Central memory CD4-positive, alpha-beta T cell (primary cell): ENCODE measurements at places on chromosomes 13 and 19.

DNA sequence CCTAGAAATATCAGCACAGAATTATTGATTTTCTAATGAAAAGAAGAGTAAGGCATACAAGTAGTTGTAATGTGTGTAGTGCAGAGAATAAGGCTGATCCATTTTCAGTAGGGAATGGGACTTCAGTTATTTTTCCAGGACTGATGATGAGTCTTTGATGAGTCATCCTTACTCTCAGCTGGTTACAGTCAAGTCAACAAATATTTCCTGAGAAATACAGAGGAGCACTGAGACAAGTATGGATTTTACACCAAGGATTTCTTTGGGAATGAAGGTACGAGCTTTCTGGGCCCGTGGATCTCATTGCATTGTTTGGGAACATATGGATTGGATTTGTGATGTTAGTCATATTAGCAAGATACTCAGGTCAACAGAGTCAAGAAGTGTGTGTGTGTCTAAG, 502.7 kb downstream of the FGF9 start:
- no peak for DNase-seq

DNA sequence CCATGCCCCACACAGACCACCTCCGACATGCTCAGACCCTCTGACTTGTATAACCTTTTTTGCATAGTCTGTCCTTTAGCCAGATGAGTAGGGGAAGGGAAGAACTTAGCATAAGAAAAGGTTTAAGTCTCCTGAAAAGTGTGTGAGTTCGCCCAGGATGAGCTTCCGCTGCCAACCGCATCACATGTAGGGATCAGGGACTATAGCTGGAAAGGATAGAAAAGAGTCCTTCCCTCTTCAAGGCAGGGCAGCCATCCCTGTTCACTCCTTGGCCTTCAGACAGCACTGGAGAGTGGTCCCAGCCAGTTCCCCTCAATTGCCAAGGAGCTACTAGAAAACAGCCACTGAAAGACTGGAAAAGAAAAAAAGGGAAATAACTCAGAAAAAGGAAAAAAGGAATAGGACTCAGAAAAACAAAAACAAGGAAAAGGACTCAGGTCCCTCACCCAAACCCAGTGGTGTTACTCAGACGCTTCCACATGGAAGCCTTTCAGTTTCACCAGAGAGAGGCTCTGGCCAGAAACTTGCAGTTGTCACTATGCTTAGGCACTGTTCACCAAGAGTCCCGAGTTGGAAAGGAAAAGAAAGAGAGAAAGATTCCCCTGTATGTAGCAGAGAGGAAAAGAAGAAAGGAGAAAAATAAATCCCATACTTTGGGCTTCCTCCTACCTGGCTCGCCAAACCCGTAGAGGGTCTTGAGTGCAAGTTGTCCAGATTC, 5.6 kb upstream of the TM9SF2 start:
- no peak for DNase-seq

DNA sequence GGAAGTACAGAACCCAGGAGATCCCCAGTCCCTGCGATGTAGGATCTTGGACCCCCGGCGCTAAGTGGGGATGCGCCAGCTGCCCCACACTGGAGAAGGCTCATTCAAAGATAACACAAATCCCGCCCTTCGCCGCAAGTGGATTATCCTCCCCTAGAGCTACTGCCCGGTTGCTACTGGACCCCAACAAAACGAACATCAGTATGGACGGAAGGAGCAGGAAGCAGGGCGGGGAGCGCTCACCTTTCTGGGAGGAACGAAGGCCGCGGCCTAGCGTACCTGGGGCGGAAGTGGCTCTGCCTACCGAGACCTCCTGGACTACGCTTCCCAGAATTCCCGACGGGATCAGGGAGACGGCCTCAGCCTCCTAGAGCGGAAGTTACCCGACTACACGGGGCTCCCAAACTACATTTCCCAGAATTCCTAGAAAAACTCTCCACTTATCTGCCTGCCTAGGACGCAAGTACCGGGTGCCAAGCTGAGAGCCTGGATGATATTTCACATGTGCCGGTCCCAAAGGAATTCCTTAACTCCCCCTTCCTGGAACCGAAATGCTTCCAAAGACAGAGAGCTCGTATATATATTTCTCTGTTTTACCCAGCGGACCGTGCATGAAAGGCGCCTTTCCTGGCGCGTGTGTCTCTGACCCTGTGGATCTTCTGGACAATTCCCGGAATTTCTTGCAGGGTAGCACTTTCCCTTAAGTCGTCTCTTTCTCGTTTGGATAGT, at the start of gene ZNF112:
Gene ZNF112 (minus strand): TSS at position 298 of the 729 bp plus-strand sequence. CDS start 16,141 bp downstream, outside the sequence.
- DNase-seq: no peak

DNA sequence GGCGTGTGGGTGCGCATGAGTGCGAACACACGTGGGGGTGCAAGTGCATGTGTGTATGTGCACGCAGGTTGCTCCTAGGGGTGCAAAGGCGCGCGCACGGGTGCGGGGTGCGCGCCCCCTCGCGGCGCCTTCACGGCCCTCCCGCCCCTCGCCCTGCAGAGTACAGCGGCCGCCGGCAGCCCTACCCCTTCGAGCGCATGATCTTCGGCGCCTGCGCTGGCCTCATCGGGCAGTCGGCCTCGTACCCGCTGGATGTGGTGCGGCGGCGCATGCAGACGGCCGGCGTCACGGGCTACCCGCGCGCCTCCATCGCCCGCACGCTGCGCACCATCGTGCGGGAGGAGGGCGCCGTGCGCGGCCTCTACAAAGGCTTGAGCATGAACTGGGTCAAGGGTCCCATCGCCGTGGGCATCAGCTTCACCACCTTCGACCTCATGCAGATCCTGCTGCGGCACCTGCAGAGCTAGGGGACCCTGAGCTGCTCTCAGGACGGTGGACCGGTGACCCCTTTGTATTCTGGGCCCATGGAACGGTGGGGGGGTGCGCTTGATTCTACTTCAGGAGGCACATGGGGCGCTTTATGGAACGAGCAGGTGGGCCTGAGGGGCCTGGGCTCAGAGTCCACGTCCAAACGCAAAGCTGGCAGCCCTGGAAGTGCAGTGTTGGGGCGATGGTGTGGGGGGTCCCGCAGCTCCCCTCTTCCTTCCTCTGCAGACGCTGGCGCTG, 27.7 kb downstream of the TMEM161A start:
- no peak for DNase-seq

- DNase-seq: no peak
Measured at GRCh38 chr13:33838647-33839046, 20.7 kb downstream of the RFC3 start.

- DNase-seq: no peak
Measured at GRCh38 chr13:35744144-35744543, 267.7 kb upstream of the MAB21L1 start.

GRCh38 chr19:19647037-19647835, 3.8 kb upstream of the GMIP start:
- no peak for DNase-seq

GRCh38 chr19:29576761-29577648, 29.1 kb upstream of the POP4 start:
- DNase-seq: no peak
